MG63 (cell line): ENCODE measurements at places on chromosomes 7 and 10. TPM values are rescaled to one million over a fixed set of nuclear protein-coding genes. Genes with fewer than 3 reads are reported as not detected.
A peak's percentile ranks its signal among the peaks of the same experiment; 100 is the strongest.

GRCh38 chr7:47938574-47939165 is 9.6 kb downstream of the PKD1L1 start:
- no peak for DNase-seq

- DNase-seq: no peak
These were observed 77.2 kb downstream of the PLXNA4 start for GRCh38 chr7:132499065-132499464.

DNA sequence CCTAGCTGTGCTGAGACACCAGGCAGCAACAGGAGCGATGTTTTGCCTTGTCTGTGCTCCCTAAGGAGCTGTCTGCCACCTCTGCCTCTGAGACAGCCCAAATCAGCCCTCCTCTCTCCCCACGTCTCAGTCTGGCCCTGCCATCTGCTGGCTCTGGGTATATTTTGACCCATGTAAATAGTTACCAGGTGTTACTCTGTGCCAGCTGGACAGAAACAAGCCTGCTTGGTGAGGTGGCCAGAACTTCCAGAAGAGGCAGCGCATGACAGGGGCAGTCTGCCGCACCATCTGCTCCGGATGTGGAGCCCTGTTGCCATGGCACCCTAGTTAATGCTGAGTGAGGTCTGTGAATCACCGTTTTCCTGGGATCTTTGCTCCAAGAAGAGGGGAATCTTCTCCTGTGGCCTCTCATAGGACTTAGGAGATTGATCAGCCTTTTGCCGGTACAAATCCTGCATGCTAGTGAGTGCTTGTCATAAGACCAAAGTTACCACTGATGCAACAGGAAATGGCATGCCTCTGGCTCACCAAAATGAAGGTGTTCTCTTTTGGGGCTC is 31.8 kb downstream of the GSTO2 start:
- peak; percentile 97 for DNase-seq

GRCh38 chr7:129828989-129829736 is 123.6 kb downstream of the UBE2H start:
- DNase-seq: no peak

DNA sequence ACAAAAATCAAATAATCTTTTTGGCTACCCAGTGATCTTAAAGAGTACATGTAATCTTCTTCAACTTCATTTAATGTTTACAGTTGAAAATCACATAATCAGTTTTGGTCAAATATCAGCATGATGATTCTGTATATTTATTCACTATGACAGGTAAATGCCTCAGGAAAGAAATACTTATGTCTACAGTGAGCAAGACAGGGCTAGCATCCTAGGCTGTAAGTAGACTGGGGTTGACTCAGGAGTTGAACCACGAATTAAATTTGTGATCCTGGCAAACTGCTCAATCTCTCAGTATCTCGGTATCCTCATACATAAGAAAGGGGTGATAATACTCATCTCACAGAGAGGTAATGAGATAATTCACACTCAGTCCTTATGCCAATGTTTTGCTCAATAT is 71.8 kb downstream of the SEMA3D start:
- no peak for DNase-seq

DNA sequence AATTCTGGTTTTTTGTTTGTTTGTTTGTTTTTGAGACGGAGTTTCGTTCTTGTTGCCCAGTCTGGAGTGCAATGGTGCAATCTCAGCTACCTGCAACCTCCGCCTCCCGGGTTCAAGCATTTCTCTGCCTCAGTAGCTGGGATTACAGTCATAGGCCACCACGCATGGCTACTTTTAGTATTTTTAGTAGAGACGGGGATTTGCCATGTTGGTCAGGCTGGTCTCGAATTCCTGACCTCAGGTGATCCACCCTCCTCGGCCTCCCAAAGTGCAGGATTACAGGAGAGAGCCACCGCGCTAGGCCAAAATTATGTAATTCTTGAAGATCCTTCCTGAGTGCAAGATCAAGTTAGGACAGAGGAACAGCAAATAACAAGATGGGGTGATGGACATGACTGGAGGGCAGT is 719 bp downstream of the ZNF33B start:
- no peak for DNase-seq

DNA sequence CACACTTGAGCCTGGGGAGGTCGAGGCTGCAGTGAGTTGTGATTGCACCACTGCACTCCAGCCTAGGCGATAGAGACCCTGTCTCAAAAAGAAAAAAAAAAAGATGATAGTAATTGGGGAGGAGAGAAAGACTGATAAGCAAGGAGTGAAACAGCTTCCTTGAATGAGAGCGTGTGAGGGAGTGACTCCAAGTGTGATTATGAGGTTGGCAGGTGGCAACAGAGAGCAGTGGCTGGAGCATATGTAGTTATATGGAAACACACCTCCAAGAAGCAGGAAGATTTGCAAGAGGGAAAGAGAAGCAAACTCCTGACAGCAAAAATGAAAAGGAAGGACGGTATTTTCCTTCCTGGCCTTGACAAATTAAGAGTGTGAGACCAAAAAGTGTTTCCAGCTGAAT is 50.4 kb downstream of the VKORC1L1 start:
- DNase-seq: no peak

GRCh38 chr7:102061981-102062390 is 224.7 kb upstream of the SH2B2 start:
- DNase-seq: no peak

DNA sequence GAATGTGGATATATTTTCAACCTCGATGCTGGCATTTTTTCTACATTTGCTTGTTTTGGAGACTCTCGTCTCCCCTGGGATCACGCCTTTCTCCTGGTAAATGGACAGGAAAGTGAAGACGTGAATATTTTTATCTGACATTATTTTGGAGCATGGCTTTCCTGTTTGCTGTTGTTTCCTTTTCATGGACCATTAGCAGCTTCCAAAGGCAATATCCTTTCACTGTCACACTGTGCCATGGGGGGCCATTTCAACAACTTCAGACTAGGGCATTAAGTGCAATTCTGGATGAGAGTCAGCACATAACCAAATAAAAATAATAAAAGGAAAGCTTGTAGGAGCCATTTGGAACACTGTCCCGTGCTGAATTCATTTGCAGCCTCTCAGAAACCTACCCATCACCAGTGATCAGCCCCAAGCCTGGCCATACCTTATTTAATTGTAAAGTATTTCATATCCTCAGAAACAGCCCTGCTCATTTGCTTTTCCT is 75.9 kb upstream of the NEUROD6 start:
- DNase-seq: no peak

DNA sequence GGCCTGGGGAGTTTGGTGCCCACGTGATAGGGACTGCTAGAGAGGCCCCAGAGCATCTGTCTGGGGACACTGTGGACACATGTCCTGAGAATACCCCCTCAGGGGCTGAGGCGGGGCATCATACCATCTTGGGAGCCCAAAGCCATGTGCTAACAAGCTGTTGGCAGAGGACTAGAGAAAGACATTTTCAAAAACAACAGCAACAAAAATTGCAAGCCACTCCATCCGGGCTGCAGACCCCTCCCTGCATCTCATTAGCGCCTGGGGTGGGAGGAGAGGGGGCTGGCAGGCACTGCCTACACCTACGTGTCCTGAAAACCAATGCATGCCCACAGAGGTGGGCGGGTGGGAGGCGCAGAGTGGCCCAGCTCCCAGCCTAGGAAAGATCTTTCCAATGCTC is 507.4 kb upstream of the PODXL start:
- DNase-seq: no peak

DNA sequence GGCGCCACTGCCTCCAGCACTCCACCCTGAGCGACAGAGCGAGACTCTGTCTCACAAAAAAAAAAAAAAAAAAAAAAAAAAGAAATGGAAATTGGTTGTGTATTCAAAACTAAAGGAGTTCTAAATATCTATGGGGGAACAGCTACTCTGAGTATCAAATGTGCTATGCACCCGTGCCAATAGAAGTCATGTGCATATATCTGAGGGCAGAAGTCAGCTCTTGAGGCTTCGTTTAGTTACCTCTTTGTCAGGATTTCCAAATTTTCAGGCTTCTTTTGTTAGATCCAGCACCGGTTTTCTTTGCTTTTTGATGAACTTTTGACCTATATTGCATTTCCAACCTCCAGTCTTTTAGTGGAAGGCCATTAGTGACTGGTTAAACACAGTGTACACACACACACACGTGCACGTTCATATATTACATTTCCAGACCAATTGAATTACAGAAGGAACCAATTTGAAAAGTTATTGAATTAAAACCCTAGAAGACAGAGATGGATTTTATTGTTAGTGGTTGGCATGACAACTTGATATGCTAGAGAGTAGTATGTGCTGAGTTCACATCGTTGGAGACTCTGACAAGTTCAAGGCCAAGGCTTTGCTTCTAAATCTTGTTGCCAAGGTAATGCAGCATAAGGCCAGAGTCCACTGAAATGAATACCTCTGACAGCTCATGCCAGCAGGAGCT is 33.1 kb upstream of the ADD3 start:
- no peak for DNase-seq

DNA sequence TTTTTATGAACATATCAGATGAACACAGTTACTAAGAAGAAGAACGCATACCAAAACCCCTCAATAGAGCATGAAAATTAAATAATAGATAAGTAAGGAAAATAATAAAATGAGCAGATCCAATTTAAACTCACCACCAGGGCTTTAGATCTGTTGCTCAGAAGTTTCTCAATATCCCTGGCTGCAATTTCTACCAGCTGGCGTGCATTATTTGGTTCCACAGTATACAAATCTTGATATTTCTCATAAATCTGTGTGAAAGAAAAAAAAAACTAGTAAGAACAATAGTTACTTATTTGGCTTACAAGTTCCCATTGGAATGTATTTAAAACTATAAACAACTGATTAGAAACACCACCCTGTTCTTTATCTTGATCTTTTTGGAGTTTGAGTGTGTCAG is 108.6 kb downstream of the CACNA2D1 start:
- no peak for DNase-seq

DNA sequence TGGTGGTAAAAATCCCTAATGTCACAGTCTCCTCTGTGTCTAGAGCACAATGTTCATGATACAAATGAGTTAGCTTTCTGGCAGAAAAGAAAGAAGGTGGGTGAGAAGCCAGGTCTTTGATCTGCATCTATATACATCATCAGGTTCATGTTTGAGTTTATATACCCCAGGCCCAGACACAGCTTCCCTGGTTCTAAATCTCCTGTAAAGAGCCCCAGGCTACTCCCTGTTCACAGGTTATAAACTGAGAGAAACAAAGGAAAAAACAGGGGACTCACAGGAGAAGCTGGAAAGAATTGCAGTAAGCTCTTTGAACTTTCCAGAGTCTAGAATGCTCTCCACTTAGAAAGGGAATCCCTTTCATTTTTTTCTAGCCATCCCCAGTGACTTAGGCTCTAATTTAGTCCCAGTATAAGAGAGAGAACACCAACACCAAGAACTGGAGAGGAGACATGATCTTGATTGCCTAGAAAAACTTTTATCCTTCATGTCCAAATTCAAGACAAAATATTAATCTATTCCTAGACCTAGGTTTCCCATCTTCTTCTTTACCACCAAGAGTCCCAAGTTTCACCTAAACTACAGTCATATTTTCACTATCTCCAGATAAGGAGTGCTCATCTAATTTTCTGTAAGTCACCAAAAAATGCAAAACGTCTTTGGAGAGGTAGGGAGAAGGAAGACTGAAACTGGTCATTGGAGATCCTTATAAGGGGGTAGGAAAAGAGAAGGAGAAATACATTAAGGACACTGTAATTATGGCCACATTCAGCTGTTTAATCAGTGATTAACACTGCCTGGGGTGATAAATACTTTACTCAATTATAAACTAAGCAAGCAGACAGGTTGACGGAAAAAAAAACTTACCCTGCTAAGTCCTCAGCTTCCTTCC is 469 bp downstream of the MSS51 start:
- no peak for DNase-seq

DNA sequence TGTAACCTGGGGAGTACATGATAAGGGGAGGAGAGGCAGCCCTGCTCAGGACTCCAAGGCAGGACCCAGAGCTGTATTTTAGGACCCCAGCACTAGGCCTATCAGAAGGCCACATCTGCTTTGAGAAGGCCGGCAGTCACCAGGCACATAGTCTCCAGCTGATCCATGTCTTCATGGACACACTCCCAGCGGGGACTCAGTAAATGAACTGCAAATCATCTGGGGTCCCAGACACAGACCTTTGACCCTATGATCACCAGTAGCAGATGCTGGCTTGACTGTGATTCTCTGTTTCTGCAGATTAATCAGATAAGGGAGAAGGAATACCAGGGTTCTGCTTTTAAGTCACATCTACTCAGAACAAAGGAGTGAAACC is 341.4 kb upstream of the PODXL start:
- DNase-seq: no peak

DNA sequence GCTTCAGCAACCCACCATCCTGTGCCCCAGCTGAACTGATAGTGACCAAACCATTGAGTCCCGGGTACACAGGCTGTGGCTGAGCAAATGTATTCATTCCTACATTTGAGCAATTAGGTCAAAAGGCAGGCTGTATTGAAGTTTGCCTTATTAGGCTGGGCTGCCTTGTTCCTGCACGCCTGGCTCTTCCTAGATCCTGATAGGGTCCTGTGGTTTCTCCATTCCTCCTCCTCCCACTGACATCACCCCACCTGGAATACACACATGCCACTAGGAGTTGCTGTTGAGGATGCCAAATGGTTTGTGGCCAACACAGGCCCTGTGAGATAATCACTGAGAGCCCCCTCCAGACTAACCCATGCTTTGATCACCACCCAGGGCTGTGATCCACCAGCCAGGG is 66.4 kb upstream of the FGFR2 start:
- DNase-seq: no peak

DNA sequence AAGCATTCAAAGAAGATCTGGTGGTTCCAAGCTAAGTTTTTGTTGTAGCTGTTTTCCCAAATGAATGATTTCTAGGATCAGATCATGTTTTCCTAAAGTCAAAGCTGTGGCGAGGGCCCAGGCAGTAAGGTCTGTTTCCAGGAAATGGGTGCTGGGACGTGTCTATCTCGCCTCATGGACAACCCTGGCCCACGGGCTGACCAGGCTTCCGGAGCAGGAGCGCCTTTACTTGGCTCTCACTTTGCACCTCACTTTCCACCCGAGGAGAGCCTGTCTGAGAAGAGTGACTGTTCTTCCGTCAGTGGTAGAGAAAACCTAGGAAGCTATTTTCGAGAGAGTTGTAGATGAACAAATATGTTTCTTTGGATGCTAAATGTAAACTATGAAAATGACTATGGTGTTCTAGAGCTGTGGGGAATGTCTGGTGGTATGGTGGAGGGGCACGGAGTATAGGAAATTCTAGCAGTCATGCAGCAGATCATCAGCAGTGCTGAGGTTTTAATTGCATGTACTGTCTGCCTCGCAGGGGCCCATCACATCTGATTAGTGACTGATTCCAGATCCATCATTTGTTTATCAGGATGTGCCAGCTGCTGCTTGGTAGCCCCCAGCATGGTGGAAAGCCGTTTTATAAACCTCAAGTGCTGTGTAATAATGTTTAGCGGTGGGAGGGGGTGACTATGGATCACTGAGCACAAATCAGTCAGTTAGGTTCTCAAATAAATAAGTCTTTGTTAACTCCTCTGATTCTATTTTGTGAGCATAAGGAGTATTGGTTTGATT is 66.6 kb downstream of the VWC2 start:
- DNase-seq: no peak

GRCh38 chr7:45454771-45455170 is 119.4 kb upstream of the ADCY1 start:
- DNase-seq: no peak

Gene CYP3A7
- total RNA-seq: not detected in 2 replicates

Gene FAM25A
- total RNA-seq: 12.0 TPM in 1 of 2 replicates, not detected in the other

Gene EEPD1
- 0.35 and 8.6 TPM in 2 replicates for total RNA-seq

Gene BAZ1B
- 44.6 and 67.4 TPM in 2 replicates for total RNA-seq

Gene DRGX
- 0.07 and 0.10 TPM in 2 replicates for total RNA-seq

Gene HKDC1
- 0.20 TPM in 1 of 2 replicates, not detected in the other for total RNA-seq

Gene BLNK
- total RNA-seq: not detected in 2 replicates

Gene GPR15LG
- total RNA-seq: not detected in 2 replicates

Gene AS3MT
- 0.17 and 1.7 TPM in 2 replicates for total RNA-seq

Gene HOXA7
- 0.95 and 1.7 TPM in 2 replicates for total RNA-seq

Gene RBP4
- total RNA-seq: 0.35 and 5.4 TPM in 2 replicates

Gene COL13A1
- total RNA-seq: 8.6 and 9.1 TPM in 2 replicates

Gene YAE1
- 23.2 and 26.3 TPM in 2 replicates for total RNA-seq
